ENCODE measurements at places on chromosomes 3 and 15. TPM values are rescaled to one million over a fixed set of nuclear protein-coding genes. Genes with fewer than 3 reads are reported as not detected.

TIPIN gene
- total RNA-seq = 13.5 TPM

ZBBX gene
- not detected for total RNA-seq

COL6A5 gene
- total RNA-seq = 6.1 TPM

- no peak for DNase-seq
These were observed 8.0 kb downstream of the PLXNA1 start for GRCh38 chr3:126990890-126991289.

GRCh38 chr15:67899596-67900283 is 59.9 kb upstream of the RNU6-1 start:
- DNase-seq = no peak

- peak; percentile 91 for DNase-seq
These were observed 71.1 kb downstream of the CCNL1 start for GRCh38 chr3:157088601-157089454.

GRCh38 chr3:64185436-64185835 is 39.8 kb downstream of the PRICKLE2 start:
- DNase-seq = no peak

GABRR3 gene
- total RNA-seq = 0.11 TPM

- DNase-seq = no peak
These were observed 98.6 kb downstream of the TPRA1 start for GRCh38 chr3:127491909-127492308.

DUOXA2 gene
- total RNA-seq = 0.42 TPM

GRCh38 chr3:150840802-150841515 is 64.3 kb downstream of the MINDY4B start:
- no peak for DNase-seq

DNA sequence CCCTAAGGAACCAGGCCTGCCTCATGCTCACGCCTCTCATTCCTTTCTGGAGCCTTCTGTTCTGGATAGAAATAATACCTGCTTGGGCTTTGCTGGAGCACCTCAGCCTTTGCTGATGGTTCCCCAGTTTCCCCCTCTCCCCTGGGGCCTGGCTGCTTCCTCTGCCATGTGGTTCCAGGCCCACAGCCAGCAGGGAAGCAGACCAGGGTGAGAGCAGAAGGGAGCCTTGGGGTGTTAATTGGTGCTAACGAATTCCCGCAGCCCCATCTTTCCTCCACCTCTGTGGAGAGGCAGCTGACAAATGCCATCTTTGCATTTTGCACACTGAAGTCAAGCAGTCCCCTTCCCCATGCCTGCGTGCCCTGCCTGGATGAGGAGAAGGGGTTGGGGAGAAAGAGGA is 13.1 kb upstream of the CORO2B start:
- DNase-seq = no peak

DNA sequence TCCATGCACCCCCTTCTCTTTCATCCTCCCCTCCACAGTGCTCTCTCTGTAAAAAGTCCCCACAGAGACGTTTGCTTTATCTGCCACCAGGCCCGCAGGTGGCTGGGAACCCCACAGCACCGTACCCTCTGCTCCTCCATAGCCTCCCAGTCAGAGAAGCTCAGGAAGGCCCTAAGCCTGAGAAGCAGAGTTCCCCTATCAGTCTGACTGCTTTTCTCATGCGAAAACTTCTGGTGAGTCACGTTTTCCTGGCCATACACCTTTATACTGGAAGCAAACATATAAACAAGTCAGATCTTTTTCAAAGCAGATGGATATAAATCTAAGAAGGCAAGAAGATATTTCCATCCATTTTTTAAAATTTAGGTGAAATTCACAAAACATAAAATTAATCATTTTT is 51.5 kb upstream of the MEF2A start:
- no peak for DNase-seq

- no peak for DNase-seq
These were observed at the start of gene FBLN2 for GRCh38 chr3:13548696-13549622. FBLN2 (plus strand) TSS chr3:13549125; CDS start chr3:13570356, 21,231 bp downstream.

IL20RB gene
- 0.42 TPM for total RNA-seq

CTDSPL2 gene
- total RNA-seq = 143 TPM

DNA sequence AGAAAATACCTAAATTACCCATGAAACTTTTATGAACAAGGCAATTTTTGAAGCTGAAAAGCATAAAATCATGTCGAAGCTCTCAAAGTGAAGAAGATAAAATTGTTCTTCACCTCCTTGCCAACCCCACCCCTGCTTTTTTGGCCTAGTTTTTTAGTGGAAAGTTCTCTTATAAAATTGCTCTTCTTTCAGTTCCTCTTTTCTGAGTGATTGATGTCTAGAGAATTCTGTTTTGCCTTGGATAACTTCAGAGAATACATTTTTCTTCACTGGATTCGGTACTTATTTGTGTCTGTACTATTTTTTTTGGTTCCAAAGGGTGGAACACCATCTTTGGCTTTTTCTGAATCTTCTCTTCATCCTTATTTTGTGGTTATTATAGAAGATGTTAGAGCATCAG is 25.0 kb upstream of the PYDC2 start:
- DNase-seq = no peak

GRCh38 chr15:79620112-79620857 is 188.1 kb downstream of the MINAR1 start:
- DNase-seq = no peak

- no peak for DNase-seq
These were observed 12.0 kb upstream of the FGD5 start for GRCh38 chr3:14806641-14807263.

- DNase-seq = no peak
These were observed 330.7 kb upstream of the TPM1 start for GRCh38 chr15:62711691-62712454.

SCG3 gene
- 1.9 TPM for total RNA-seq

LRRC2 gene
- total RNA-seq = 4.3 TPM

GRCh38 chr15:59918994-59919951 is 84.8 kb upstream of the FOXB1 start:
- DNase-seq = no peak

EXD1 gene
- not detected for total RNA-seq

FBXL22 gene
- total RNA-seq = 26.2 TPM

P2RY13 gene
- total RNA-seq = 2.3 TPM

GRCh38 chr3:12479919-12480427 is 4.3 kb upstream of the TSEN2 start:
- DNase-seq = no peak

DNA sequence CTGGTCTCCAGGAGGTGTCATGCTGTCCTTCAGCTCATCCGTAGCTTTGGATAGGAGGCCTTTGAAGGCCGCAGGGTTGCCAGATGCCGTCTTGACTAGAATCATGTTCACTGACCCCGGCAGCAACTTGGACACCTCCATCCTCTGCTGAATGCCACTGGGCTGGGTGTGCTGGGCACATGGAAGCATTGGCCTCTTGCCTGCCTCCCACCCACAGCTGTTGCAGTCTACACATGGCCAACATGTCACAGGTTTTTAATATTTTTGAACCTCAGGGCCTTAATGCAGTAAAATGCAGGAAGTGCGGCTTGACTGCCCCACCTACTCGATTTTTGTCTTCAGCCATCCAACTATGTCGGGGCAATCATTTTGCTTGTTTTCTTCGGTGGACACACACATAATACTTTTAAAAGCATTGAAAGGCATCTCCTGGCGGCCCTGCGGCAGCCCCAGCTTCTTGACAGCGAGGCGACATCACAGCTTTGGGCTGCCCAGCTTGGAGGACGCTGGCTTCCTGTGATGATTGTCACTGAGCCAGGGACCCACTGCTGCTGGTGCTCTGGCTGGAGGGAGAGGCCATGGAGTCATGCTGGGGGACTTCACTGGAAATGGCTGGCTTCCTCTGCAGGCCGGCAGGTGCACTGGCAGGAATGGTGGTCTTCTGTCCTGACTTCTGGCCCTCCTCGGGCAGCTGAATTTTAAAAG is 31.6 kb upstream of the ACAD9 start:
- no peak for DNase-seq

PPP4R2 gene
- 132 TPM for total RNA-seq

- DNase-seq = no peak
These were observed 62.8 kb downstream of the ITGB5 start for GRCh38 chr3:124824286-124824915.

UROC1 gene
- total RNA-seq = not detected

DAZL gene
- not detected for total RNA-seq

- DNase-seq = no peak
These were observed 183.6 kb downstream of the MBNL1 start for GRCh38 chr3:152452318-152452717.

DNA sequence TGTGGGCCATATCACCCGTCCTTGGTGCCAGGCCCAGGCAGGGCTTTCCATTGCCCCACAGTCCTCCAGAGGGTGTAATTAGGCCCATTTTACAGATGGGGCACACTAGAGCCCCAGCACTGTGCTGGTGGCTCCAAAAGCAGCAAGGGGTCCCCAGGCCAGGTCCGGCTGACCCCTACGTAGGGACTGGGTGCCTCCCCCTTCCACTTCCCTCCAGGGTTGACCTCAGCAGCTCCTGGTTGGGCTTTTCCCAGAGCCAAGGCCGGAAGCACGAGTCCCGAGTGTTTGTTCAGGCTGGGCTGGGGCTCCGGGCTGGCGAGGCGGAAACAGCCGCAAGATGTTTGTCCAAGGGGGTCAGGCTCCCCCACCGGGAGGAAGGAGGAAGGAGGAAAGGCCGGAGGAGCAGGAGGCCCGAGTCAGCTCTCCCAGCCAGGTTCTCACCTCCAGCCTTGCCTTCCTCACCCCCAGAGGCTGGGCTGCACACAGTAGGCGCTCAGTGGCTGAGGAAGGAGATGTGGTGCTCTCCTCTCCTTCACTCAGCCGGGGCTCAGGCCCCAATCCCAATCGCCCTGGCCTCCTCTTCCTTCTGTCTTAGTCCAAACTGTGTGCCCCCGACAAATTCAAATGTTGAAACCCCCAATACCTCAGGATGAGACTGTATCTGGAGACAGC is 17.1 kb upstream of the PLXND1 start:
- DNase-seq = no peak

DNA sequence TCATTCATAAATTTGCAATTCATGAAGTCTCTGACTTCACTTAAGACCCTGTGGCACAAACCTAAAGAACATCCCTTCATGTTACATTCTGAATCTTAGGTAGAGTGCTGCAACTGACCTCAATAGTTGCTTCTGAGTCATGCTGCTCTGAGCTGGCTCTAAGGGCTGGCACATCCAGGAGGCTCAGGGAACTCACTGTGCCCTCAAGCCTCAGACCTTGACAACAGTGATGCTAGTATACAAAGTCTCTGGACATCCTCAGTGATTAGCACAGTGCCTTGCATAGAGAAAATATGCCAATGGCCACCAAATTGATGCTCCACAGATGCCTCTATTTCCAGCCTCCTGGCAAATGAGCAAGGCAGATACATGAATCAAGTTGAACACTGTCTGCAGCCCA is 740.9 kb upstream of the LMCD1 start:
- no peak for DNase-seq

DNA sequence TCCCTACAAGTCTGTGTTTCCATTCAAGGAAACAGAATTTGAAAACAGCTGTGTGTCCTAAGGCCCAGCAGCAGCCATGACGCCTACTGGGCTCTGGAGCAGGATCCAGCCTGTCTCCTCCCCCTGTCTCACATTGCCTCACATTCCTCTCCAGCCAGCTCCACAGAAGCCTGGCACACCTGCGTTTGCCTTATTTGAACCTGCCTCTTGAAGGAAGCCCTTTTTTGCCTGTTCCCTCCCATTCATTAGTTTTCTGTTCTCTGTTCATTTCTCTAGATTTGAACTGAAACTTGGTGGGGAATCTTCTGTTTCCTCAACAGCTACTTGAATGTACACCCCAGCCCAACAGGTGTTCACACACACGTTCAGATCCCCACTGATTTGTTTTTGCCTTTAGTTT is 890.5 kb downstream of the TUSC7 start:
- no peak for DNase-seq

ITIH1 gene
- total RNA-seq = not detected

GOLGA8O gene
- 1.7 TPM for total RNA-seq

DNA sequence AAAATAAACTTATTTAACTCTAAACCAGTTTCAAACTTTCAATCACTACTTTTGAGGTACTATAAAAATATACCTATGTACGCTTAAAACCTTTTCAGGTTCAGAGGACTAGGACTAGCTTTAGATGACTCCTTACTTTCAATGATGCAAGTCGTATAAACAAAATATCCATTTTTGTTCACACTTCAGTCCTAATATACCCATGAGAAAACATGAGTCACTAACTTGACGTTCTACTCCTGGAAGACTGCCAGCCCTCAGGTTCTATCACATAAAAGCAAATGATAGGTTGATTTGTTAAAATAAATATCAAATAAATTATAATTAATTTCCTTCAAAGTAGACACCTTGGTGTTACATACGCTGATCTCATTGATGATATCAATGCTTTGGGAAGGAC is 10.6 kb upstream of the P3H2 start:
- DNase-seq = no peak

SEMA3G gene
- total RNA-seq = 7.6 TPM

DNA sequence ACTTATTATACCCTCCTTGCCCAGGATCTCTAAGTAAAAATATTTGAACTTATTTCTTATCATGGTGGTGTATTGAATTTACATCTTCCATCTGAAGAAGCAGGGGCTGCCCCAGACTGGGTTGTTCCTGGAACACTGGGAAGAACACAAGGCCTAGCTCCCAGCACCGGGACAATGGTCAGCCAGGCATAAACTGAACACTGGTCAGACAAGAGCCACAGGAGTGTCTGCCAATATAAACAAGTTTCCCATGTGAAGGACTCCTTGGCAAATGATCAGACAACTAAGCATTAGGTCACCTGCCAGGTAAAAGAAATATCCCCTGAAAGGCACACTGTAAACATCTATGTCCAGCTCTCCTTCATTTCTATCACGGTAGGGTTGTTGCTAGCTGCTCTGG is 172.4 kb downstream of the ATP8B4 start:
- DNase-seq = no peak

DNA sequence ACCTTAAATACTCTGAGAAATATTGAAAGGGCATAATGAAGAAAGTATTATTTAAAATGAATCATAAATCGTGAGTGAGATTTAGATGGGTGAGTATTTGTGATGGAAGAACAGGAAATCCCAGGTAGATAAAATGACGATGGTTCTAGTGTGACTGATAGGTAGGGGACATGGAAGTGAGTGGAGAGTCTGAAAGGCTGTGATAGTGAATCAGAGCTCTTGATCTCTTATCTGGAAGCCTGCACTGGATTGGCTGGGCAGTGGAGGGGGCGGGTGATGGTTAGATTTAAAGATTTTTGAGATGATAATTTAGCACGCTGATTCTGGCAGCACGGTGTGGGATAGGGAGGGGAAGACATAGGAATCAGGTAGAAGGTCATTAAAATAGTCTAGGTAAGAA is 20.1 kb downstream of the HGD start:
- no peak for DNase-seq

ACAN gene
- 5.0 TPM for total RNA-seq

Data from urinary bladder (tissue), 4 donors.